ENCODE measurements at places on chromosomes 2 and 18. TPM values are rescaled to one million over a fixed set of nuclear protein-coding genes. Genes with fewer than 3 reads are reported as not detected.

Gene DARS1
- 108 TPM for total RNA-seq

Gene RANBP2
- total RNA-seq = 54.2 TPM

Gene RIT2
- 0.26 TPM for total RNA-seq

Gene CRYGC
- total RNA-seq = not detected

DNA sequence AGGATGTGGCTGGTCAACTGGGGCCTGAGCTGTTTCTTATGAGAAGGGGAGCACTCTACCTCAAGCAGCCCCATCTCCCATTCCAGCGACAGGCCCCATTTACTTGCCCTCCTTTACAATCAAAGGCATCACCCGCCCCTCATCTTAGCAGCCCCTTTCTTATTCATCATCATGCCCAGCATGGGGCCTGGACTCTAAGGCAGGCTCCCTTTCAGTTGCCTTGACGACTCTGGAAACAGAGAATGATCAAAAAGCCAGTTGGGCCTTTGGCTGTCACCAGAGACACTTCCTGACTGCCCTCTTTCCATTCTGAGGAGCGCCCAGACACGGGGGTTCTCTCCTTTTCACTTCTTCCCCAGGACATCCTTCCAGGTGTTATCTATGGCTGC, 11.2 kb downstream of the CELF4 start:
- peak; percentile 87 for DNase-seq

- no peak for DNase-seq
Observed at GRCh38 chr2:172307800-172308199, 119.6 kb upstream of the ITGA6 start.

GRCh38 chr2:177237932-177238331, 25.3 kb downstream of the HNRNPA3 start:
- DNase-seq = no peak

GRCh38 chr2:219460424-219460926, 25.8 kb downstream of the SPEG start:
- peak; percentile 93 for DNase-seq

- no peak for DNase-seq
Observed at GRCh38 chr2:203797276-203797675, 70.3 kb upstream of the CTLA4 start.

DNA sequence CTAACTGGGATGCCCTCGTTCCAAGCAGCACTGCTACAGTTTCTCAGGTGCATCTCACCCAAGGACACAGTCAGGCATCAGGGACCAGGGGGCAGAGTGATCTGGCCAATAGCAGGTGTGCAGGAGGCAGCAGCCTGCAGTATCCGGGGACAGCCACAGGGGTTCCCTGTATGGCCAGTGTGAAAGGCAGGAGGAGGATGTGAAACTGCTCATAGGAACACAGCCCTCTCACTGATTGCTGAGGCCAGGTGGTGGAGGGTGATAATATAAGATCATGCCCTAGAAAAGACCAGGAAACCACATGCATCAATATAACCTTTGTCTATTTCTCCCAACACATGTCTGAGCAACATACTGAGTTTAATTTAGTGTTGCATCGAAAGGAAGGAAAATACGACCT, 112.7 kb upstream of the TACR1 start:
- DNase-seq = peak; percentile 39

GRCh38 chr2:27752551-27753237, 18.8 kb upstream of the MRPL33 start:
- DNase-seq = peak; percentile 76

GRCh38 chr2:159243529-159243928, 43.0 kb downstream of the WDSUB1 start:
- no peak for DNase-seq

- DNase-seq = no peak
Observed at GRCh38 chr2:63300835-63301234, 250.2 kb downstream of the OTX1 start.

GRCh38 chr2:223597076-223597475, 5.1 kb downstream of the SCG2 start:
- DNase-seq = no peak

DNA sequence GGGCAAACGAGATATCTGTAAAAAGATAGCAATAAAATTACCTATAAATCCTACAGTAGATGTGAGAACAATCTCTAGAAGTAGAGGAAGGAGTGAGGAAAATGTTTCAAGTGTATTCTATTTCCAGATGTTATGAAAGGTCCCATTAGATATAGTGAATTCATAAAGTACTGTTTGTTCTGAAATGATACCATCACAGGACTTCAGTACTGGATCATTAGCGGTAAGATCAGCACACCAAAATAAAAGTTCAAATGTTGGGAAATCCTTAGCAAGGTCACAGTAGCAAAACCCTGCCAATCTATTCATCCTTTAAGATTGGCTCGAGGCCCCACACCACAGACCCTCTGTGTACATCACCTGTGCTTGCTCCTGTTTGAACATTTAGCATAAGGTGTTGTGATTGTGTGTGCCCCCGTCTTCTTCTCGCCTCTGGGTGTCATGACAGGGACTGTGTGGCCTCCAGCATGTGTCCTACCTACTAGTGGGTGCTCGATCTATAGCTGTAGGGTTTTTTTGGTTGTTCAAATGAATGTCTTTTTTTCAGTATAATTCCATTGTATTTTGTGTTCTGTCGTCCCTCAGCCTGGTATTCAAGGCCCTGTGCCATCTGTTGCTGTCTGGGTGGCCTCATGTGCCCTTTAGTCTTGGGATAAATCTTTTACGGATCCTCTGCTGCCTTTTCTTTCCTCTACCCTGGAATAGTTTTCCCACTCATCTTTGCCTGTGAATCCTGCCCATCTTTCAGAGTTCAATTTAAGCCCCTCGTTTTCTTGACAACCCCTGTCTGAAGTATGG, 9.1 kb downstream of the MFSD6 start:
- no peak for DNase-seq

DNA sequence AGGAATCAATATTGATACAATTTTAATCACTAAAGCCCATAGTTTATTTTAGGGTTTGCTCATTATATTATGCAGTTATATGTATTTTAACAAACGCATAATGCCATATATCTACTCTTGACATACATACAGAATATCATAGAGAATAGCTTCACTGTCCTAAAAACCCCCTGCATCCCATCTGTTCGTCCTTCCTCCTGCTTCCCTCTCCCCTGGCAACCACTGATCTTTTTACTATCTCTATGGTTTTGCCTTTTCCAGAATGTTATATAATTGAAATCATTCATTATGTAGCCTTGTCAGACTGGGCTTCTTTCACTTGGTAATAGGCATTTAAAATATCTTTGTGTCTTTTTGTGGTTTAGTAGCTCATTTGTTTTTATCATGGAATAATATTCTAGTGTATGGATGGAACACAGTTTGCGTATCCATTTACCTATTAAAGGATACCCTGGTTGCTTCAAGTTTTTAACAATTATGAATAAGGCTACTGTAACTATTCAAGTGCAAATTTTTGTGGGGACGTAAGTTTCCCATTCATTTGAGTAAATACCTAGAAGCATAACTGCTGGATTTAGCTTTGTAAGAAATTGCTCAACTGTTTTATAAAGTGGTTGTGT, 801.6 kb upstream of the GCFC2 start:
- DNase-seq = no peak

- DNase-seq = no peak
Observed at GRCh38 chr2:212228743-212229171, 309.8 kb downstream of the ERBB4 start.

DNA sequence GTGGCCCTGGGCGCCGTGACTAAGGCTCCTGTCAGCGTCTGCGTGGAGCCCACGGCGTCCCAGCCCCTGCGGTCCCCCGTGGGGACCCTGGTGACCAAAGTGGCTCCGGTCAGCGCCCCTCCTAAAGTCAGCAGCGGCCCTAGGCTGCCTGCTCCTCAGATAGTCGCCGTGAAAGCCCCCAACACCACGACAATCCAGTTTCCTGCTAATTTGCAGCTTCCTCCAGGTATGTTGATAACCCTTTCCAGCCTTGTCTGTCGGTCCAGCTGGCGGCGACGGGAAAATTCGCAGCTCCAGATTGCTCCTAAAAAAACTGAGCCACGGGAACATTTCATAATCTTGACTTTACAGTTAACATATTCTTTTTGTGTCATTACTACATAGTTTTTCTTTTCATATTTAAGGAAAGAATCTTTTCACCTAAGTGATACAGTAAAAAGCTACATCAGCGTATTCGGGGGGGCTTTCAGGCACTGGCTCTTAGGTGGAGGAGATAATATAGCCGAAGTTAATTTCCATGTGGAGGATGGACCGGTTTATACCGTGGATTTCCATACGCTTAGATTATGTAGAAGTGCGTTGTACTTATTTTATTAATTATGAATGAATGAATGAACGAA, 916 bp downstream of the TAF4B start:
- DNase-seq = no peak

- no peak for DNase-seq
Observed at GRCh38 chr2:73232403-73233153, 461 bp downstream of the PRADC1 start.

GRCh38 chr2:189751080-189751658, 11.4 kb downstream of the OSGEPL1 start:
- peak; percentile 44 for DNase-seq
